DND-41 (cell line): ENCODE measurements at places on chromosomes 2 and 18.

GRCh38 chr2:233029321-233029720 lies 3.2 kb upstream of the NEU2 start:
- H3K36me3 ChIP-seq, result no peaks in the 10 kb centered on the region
- H3K27ac ChIP-seq, result no peak overlapping the region
- H3K4me1 ChIP-seq, result no peaks in the 10 kb centered on the region
- no peak overlapping the region for H3K4me3 ChIP-seq
- DNase-seq, result no peak

GRCh38 chr2:74066491-74067203 lies 81.1 kb downstream of the BOLA3 start:
- DNase-seq, result no peak
- no peaks in the 10 kb centered on the region for H3K27me3 ChIP-seq
- H3K4me3 ChIP-seq, result no peak overlapping the region

DNA sequence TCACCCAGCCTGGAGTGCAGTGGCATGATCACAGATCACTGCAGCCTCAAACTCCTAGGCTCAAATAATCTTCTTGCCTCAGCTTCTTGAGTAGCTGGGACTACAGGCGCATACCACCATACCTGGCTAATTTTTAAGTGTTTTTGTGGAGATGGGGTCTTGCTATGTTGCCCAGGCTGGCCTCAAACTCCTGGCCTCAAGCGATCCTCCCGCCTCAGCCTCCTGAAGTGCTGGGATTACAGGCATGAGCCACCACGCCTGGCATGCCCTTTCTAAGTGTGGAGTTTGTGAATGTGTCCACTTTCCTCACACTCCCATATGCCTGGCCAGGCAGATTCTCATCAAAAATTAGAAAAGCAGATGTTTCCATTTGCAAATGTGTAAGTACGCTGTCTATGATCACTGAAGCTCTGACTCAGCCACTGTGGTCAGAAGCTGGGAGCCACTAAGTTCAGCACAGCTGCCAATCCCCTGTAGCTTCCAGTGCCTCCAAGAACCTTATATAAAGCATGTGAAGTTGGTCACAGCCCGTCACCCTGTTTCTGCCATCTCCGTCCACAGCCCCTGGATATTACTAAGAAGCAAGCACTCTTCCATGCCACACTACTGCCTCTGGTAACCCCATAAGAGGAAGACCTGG lies 155.4 kb downstream of the FAM210A start:
- H3K27ac ChIP-seq, result peak overlapping the region; percentile 32; the same call in 1 of the 2 replicates
- no peaks in the 10 kb centered on the region for H3K27me3 ChIP-seq
- H3K4me1 ChIP-seq, result peaks cover 10% of the 10 kb centered on the region; the same call in 1 of the 2 replicates
- peaks cover 22% of the 10 kb centered on the region for H3K36me3 ChIP-seq
- DNase-seq, result no peak

DNA sequence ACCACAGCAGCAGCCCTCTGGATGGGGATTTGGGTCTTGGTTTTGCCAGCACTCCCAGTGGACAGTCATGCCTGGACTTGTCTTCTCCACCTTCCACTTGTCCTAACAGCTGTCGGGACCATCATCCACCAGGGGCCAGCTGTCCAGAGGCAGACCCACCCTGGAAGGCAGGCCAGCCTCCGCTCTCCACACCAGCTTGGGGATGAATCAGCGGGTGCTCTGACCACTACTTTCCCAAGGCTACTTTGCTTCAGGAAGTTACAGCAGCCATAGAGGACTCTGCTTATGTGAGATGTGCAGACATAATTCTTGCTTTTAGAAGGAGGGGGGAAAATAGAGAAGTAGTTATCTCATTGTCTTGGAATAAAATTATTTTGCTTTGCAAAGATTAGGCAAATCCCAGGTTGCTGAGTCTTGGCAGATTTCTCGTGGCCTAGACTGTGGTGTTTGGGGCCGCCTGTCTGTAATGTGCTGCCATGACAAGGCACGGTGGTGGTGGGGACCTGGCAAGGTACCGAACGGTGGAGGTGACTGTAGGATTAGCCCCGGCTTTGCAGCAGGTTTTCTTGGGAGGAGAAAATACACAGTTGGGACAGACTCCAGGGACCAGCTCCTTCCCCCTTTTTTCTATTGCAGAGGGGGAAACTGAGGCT lies 148.7 kb downstream of the AGAP1 start:
- peaks cover 18% of the 10 kb centered on the region for H3K27me3 ChIP-seq
- no peak for DNase-seq
- no peak overlapping the region for H3K27ac ChIP-seq

DNA sequence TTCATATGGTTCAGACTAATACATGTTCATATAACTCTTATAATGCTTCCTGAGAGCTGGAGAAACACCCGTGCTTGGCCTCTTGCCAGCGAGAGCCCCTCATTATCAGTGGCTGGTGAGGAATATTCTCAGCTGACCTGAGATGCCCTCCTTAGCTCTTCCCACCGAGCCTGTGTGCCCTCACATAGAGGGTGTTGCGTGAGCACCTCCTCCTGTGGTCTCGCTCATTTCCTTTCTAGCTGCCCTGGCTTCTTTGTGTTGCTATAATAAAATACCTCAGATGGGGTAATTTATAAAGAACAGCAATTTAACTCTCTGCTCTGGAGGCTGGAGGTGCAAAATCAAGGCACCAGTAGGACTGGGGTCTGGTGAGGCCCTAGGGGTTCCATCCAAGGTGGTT lies 80.5 kb upstream of the ALKAL2 start:
- no peaks in the 10 kb centered on the region; the same call in 1 of the 2 replicates for H3K4me1 ChIP-seq
- no peak for DNase-seq
- no peaks in the 10 kb centered on the region for H3K27me3 ChIP-seq
- no peak overlapping the region for H3K27ac ChIP-seq
- H3K4me3 ChIP-seq, result no peak overlapping the region

GRCh38 chr2:32652555-32653209 lies 24.8 kb downstream of the TTC27 start:
- no peaks in the 10 kb centered on the region for H3K27me3 ChIP-seq
- H3K4me3 ChIP-seq, result no peak overlapping the region
- no peaks in the 10 kb centered on the region for H3K4me1 ChIP-seq
- DNase-seq, result no peak
- peaks cover 54% of the 10 kb centered on the region for H3K36me3 ChIP-seq
